ENCODE measurements at places on chromosomes 7 and 10.

DNA sequence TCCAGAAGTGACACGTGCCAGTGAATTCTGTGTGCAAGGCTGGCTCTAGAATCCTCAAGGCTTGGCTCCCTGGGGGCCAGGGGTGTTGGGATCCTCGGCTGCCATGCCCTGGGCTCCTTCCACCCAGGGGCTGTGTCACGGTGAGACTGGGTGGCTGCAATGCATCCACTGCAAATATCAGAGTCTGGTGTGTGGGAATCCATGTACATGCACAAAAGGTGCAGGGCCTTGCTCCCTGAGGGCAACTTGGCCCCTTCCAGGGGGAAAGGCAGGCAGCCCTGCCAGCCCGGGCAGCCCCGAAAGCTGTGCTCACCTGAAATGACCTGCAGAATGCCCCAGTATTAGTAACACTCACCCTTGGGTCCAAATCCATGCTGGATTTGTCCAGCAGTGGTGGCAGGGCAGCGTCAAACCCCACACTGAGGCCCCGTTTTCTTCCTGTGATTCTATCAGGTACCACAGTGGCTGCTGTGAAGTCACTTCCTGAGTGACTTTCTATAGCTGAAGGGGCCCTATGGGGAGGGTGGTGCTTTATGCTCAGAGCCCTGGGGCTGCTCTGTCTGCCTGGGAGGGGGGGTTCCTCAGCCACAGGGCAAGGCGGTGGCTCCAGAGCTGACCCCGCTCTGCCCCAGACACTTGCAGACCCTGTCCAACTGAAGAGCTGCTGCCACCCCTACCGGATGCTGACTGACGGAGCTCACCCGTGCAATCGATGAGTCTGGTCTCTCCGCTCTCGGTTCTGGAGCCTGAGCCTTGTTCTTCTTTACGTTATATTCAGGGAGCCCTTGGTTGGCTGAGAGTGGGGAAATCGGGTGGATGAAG is 317.7 kb downstream of the GLRX3 start:
- DNase-seq: no peak

- DNase-seq: no peak
Observed at GRCh38 chr10:93075369-93076221, 1.9 kb downstream of the CYP26A1 start.

DNA sequence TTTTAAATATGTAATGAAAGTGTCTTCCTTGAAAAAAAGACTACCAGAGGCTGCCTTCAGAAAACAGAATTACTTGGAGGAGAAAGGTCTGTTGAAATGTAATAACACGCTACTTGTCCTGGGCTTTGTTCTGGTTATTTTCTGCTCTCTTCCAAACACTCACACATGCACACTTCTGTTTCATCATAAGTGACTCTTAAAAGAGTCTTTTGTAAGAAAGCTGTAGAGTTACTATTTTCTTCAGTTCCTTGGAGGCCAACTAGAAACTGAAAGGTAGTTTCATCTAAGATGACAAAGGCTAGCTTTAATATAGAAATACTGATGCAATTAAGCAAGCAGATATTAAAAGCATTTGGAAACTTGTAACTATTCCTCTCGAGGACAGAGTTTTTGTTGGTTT is 39.1 kb downstream of the TASOR2 start:
- no peak for DNase-seq

DNA sequence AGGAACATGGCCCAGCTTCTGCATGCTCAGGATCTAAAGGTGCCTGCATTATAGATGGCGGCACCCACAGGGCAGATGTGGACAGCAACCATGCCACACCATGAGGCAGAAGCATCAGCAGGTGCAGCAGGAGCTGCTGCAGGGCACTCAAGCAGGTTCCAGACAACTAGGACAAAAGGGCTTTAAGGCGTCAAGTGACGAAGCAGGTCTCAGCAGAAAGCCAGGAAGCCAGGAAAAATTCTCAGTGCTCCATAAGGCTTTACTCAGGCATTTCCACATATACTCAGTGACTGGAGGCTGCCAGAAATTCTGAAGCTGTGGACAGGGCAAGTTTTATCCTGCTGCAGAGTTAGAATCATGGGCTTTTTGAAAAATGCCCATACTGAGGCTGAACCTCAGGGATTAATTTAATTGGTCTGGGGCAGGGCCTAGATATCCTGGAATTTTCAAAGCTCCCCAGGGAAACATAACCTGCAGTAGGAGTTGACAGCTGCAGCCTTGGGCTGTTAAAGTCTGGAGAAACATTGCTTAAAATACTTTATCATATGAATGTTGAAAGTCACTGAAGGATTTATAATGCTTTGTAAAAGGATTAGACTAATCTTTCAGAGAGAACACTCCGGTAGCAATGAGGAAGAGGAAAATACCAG is 68.1 kb upstream of the RNF148 start:
- no peak for DNase-seq

Measured in RPMI8226 (cell line).